ENCODE measurements at places on chromosomes 5 and 9.

GRCh38 chr5:80439213-80439612, 31.3 kb downstream of the ZFYVE16 start:
- DNase-seq = no peak

DNA sequence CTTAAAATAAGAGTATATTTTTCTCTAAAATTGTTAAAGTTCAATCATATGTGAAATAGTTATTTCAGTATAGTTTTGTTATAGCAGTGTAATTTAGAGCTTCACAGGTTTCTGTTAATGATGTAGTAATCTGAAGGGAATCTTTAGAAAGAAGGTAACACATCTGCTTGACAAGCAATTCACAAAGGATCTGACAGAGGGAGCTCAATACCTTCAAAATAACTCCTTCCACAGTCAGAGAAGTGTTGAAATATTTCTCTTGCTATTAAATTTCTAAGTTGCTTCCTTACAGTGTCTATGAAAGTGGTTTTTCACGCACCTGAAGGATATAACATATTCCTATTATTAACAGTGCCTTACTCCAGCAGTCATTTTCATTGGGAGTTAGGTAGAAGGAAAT, 44.9 kb downstream of the SLC25A51 start:
- DNase-seq = no peak

GRCh38 chr9:27939186-27939585, 365.9 kb upstream of the C9orf72 start:
- DNase-seq = no peak

DNA sequence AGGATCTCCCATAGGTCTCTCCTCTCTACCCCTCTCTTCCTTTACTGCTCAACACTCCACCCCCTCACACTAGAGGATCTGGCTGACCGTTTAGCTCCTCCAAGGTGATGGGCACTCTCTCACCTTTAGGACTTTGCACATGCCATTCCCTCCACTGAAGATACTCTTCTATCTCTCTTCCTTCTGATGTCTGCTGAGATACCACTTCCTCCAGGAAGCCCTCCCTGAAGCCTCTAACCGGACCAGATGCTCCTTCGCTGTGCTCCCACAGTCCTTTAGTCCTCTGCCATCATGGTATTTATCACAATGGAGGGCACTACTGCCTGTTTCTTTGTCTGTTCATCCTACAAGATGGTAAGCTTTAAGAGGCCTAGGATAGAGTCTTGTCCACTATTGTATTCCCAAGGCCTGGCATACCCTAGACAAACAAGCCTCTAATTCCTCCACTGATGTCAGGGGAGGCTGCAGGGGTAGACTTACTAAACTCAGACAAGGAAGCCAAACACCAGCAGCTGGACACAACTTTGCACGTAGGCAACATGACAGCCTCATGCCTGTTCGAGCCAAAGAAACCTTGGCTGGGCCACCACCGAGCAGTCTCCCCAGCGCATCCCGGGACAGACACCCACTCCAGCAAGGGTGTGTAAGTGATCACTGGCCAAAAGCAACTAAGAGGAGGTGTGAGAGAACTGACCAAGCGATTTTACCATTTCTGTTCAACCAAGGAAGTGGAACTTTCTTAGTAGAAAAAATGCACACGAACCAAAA, 20.2 kb downstream of the ORM2 start:
- DNase-seq = no peak

GRCh38 chr5:81852291-81853029, 101.6 kb upstream of the SSBP2 start:
- no peak for DNase-seq

- DNase-seq = no peak
Observed at GRCh38 chr5:2178528-2178927, 295.8 kb upstream of the IRX4 start.

DNA sequence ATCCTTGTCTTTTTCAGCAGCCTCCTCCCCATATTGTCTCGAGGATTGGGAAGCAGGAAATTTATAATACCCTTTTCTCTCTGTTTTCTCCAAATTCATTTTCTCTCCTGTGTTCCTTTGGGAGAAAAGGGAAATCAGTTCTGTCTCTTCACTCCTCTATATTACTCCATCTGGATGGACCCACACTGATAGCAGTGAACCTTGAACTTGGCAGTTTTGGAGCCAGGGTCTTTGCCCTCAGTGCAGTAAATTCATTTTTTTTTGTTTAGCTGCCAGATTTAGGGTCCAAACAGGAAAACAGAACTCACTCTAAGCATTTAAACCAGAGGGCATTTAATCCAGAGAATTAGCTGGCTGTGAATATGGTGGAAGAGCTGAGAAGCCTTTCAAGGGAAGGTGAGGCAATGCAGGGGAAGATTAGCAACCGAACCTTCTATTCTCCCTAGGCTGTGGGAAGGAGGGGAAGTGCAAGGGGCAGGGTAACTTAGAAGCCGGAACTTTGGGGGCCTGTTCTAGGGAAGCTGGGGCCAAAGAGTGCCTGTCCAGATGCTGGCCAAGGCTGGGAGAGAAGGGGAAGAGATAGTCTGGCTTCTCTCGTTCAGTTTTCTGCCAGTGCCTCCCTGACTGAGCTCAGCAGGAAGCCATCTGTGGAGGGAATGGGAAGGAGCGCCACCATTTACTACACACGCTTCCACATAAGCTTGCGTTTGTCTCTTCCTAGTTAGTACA, 16.3 kb upstream of the NPR2 start:
- DNase-seq = no peak

DNA sequence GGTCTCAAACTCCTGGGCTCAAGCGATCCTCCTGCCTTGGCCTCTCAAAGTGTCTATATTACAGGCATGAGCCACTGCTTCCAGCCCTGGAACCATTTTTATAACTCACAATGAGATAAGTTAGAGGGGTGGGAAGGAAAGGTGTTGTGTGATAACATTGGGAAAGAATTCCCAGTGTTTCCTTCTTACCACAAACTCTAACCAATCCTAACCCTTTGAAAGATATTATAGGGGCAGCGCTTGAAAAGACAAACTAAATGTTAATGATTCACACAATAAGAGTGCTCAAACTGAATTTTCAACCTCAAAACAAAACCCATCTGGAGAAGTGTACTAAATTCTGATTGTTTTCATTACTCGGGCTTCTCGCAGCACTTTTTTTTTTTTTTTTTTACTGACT, 109.7 kb downstream of the TSSK1B start:
- no peak for DNase-seq

DNA sequence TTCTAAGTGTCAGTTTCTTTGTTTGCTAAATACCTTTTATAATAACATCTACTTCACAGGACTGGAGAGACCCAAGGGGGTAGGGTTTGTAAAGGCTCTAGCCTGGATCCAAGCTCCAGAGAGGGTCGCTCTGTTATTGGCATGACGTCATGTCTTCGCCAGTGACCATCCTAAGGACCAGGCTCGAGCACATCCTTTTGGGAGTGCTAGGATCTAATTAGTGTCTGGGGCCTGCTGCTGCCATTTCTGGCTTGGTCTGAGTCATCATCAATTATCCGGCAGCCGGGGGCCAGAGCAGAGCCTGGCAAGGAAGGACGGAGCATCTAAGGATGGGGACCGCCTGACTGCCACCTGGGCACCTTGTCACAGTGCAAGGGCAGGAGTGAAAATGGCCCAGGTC, 153.0 kb downstream of the NSG2 start:
- DNase-seq = no peak

DNA sequence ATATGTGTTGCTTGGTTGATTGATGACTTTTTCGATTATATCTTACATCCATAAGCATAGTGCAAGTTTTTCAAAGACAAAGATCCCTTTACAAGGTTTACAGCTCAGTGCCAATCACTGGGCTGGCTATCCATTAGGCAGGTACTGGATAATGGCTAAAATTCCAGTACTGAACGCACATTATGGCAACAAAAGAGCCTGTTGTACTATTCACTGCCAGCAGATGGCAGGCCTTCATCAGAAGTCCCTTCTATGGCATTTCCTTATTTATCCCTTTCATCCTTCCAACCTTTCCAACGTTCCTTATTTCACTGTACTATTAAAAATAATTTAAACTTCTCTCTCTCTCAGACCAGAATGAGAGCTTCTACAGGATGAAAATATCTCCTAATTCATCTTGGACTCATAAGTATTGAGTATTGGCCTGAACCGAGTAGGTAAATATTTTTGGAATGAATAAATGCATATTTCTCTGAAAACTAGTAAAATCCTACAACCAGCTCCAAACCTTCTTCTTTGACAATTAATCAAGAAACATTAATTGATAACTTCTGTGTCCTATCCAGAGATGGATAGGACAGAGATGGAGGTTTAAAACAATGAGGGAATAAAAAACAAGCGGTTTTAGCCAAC, 6.7 kb upstream of the WNT8A start:
- no peak for DNase-seq

GRCh38 chr9:105393576-105394344, 54.1 kb upstream of the FSD1L start:
- DNase-seq = no peak

GRCh38 chr5:122972877-122973276, 63.6 kb downstream of the PPIC start:
- no peak for DNase-seq

DNA sequence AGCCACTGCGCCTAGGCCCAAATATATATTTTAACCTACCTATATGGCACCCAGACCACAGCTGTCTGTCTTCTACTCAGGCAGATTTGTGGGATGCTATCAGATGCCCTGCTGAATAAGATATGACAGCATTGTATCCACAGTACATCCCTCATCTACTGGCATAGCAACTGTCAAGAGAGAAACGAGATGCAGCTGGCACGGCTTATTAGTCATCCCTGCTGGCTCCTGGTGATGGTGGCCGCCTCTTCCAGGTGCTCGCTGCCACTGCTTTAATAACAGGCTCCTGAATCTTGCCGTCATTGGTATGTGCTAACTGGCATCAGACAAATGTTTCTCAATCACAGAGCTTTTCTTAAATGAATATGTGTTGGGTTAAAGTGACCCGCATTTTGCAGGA, 34.0 kb downstream of the B4GALT1 start:
- DNase-seq = no peak

GRCh38 chr9:18492612-18493011, 18.7 kb downstream of the ADAMTSL1 start:
- DNase-seq = no peak

DNA sequence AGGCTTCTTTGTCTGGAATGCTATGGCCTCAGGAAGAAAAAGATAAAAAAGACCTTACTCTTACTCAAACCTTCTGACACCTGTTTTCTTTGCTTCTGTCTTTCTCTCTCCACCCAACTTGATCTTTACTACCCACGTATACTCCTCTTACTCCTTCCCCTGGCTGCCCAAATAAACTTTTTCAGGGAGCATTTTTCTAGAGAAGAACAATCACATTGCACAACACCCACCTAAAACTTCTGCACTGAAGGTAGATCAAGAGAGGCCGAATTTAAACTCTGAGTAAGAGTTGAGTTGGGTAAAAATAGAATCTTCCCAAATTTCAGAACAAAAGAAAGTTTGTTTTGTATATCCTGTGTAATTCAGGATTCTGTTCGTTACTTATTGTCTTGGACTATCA, 3.9 kb downstream of the TEX48 start:
- no peak for DNase-seq

- no peak for DNase-seq
Observed at GRCh38 chr5:79493596-79494345, 20.2 kb downstream of the HOMER1 start.

DNA sequence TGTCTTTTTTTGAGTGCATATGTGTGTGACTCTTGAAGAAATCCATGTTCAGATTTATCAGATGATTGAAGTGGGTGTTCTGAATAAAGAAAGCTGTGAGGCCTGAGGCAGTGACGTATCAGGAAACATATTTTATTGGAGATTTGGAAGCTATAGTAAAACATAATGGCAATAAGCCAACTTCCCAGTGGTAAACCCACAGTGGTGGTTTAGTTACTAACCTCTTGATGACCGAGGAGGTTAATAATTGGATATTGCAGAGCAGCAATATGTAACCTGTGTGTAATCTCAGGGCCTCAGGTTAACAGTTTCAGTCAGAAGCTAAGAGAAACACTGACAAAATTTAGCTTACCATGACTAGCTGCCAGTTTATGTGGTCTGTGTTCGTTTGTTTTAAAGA, 6.9 kb downstream of the RGMB start:
- DNase-seq = no peak

- no peak for DNase-seq
Observed at GRCh38 chr5:157562111-157562581, 13.4 kb downstream of the ADAM19 start.

DNA sequence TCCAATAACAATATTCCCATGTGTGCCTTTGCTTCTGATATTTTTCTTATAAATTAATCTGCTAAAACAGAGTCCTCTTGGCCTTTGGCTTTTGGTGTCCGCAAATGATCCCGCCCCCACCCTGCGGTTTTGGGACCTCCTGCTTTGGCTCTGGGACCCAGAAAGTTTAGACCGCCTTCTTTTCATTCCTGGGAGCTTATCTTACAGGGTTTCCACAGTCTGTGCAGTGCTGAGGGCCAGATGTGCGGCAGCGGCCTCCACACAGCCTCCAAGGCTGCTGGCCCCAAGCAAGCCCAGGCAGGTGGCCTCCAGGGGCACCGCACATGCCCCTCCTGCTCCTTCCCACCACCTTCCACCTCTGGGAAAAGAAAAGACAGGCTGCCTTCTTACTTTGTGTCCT, 191.5 kb downstream of the ERCC6L2 start:
- no peak for DNase-seq

DNA sequence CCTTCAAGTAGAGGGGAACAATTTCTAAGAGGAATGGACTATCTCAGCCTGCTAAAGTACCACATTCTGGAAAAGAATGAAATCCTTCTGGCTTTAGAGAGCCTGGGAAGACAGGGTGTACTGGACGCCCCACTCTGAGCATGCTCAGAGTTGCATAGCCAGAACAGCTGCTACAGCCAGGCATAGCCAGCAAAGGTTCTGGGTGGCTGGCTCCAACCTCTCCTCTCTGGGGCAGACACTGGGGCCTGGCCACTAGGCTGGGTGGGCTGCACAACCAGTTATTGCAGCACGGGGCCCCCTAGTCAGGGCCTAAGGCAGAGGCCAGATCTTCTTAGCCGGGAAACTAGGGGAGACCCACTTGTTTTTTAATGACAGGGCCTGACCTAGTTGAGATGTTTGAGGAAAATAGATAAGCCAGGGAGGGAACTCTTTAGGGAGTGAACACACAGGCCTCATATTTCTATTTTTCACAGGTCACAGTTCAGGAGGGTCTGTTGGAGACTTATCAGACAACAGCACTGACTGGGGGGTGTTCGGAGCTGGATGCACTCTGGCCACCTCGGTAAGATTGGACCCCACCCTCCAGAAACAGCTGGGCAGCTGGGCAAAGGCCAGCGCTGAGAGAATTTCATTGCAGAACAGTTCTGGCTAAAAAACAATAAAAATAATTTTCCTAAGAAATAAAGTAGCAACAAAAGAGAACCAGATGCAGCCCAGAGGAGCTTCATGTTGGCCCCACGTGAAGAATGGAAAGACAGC, 142.9 kb downstream of the LPAR1 start:
- no peak for DNase-seq
